Ecto neural progenitor cell (in vitro differentiated cells): ENCODE measurements at places on chromosomes 1 and 21.
A peak's percentile ranks its signal among the peaks of the same experiment; 100 is the strongest.

DNA sequence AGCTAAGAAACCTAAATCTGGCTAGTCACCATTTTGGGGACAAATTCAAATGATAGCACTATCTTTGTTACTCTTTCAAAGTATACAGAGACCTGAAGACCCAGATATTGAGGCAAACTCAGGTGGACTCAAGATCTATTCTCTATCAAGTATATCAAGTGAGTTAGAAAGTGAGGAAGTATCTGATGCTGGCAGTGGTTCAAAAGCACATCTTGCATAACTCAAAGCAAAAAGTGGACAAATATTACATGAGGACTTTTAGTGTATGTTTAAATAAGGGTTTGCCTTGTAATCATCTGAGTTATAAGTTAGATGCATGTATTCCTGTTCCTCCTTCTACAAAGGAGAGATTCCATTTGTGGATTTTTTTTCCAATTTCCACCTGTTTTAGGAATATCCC lies 338.4 kb downstream of the DISC1 start:
- DNase-seq, result no peak

DNA sequence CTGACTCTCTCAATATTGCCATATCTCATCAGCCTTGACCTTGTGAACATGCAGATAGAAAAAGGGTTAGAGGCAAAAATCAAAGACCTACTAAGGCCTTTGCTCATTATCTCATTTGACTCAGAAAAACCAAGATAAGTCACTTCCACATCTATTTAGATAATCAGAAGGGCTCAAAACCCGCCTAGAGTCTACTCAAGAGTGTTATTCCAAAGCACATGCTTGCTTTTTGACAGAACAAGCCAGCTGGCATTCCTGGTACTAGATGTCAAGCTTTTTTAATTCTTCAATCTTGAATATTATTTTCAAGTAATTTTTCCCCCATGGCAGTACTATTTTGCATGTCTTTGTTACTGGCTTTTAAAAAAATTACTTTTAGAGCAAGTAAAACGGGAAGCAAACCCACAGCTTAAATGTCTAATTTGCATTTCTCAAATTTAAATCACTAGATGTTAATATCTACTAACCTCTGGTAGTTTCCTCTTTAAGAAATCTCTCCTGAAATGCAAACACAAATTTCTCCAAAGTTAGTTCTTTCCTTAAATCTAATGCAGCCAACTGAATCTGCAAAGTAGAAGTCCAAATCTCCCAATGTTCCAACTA lies 51.5 kb downstream of the APP start:
- DNase-seq, result no peak

- DNase-seq, result no peak
Observed at GRCh38 chr1:211933946-211934714, 101.2 kb downstream of the INTS7 start.

- no peak for DNase-seq
Observed at GRCh38 chr21:21182401-21183010, 184.3 kb downstream of the NCAM2 start.

GRCh38 chr1:75174031-75174760 lies 40.0 kb downstream of the LHX8 start:
- no peak for DNase-seq

DNA sequence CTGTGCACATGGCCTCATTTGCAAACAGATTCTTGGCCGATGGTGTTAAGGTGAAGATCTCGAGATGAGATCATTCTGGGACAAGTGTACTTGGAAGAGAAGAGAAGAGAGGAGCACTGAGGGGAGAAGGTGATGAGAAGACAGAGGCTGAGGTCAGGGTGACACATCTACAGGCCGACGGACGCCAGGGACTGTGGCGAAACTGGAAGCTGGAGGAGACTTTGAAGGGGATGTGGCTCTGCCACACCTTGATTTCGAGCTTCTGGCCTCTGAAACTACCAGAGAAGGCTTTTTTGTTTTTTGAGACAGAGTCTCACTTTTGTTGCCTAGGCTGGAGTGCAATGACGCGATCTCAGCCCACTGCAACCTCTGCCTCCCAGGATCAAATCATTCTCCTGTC lies 137.5 kb upstream of the TMEM51 start:
- DNase-seq, result no peak

DNA sequence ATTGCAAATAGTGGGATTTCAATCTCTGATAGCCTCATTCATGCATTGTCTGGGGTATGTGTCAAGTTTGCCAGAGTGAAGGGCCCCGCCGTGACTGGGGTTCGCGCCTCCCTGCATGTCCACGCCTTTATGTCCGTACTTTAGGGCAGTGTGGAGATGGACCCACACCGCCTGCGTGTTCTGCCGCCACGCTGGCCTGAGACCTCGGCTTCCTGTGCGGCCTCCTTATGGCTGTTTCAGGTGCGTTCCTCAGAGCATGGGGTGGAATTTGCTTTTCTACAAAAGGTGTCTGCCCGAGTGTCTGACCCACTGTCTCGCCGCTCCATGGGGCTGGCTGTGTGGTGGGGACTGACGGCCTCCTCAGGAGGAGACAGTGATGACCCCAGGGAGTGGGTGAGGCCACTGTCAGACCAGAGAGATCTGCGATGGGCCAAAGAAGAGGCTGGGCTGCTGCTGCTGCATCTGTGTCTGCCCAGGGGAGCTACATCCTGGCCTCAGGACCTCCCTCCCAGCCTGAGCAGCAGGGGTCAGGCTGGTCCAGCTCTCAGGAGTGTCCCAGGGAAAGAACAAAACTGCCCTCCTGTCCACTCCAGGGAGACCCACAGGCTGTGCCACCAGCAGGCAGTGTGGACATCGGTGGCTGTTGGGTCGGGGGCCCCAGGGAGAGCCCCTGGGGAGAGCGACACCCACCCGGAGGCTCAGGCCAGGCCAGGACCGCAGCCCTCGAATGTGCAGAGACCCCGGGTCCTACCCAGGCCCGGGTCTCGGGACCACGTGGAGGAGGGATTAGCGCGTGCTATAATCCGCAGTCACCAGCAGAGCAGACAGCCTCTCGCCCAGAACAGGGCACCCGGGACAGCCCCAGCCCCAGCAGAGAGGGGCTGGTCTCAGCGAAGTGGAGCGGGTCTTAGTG lies 9.8 kb upstream of the SLC19A1 start:
- DNase-seq, result no peak

DNA sequence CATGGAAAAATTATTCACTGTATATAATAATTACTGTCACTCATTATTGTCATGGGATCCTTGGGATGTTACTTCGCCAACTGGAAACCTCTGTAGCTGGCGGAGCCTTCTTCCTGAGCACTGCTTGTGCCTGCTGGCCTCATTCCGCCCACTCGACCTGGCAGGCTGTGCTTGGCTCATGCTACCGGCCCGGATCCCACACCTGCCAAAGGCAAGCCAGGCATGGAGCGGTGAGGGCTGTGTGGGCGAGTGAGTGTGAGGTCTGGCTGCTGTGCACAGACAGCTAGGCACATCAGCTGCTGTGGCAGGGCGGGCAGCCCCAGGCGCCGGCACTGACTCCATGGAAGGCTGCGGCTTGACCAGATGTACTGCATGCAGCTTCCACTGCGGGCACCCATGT lies 78.4 kb downstream of the DISP1 start:
- no peak for DNase-seq

GRCh38 chr1:184078564-184079249 lies 27.2 kb downstream of the TSEN15 start:
- no peak for DNase-seq

DNA sequence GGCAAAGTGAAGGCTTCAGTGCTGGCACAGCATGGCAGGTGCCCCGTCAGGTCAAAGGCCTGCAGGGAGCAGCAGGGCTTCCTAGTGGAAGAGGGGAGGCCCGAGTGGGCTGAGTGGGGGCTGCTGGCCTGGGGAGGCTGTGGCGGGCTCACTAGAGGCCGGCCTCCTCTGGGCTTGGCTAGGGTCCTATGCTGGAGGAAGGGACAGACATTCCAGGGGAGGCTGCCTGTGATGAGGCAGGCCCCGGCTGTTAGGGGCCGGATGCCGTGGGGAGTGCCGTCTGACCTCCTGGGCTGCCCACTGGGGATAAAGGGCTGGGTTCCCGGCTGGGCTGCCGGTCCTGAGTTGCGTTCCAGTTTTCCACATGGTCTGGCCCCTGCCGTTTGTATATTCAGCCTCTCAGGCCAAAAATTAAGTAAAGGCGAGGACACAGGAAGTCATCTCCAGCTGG lies 21.1 kb downstream of the PRXL2B start:
- DNase-seq, result peak; percentile 49

GRCh38 chr1:19619697-19620384 lies 24.3 kb upstream of the NBL1 start:
- DNase-seq, result no peak

DNA sequence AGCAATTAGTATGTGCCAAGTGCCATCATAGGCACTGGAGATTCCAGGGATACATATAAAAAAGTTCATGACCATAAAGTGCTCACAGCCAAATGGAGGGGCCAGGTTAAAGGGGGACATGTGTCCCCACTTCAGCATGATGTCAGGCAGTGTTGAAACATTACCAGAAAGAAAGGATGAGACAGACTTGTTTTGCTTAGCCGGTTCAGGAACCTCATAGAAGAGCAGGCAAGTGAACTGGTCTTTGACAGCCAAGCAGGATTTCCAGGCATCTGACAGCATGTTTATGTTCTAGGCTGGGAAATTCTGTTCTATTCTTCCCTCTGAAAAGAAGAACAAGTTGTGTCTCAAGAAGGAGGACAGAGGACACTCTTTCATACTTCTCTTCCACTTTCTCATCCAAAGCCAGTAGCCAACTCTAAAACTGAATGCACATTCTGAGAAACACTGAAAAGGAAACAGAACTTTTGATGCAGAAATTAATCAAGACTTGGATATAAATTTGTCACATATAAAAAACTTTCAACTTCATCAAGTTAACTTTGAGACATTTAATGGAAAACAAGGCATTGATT lies 39.7 kb downstream of the GLUL start:
- DNase-seq, result no peak

DNA sequence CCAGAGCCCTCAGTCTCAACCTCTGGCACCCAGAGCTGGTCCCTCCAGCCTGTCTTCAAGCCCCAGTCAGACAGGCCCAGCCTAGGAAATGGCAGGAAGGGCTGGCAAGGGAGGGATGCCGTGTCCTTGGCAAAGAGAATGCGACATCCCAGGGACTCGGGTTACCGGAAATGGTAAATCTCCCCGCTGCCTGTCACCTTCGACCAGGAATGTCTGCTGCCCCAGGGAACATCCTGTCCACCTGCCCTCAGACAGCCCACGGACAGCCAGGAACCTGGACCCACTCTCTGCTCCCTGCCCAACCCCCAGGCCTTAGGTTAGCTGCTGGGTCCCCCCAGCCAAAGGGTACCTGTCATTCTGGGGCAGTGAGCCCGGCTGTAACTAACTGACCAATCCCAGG lies 23.9 kb downstream of the HSPG2 start:
- DNase-seq, result no peak

GRCh38 chr1:97077221-97077620 lies 355.6 kb downstream of the PTBP2 start:
- no peak for DNase-seq

DNA sequence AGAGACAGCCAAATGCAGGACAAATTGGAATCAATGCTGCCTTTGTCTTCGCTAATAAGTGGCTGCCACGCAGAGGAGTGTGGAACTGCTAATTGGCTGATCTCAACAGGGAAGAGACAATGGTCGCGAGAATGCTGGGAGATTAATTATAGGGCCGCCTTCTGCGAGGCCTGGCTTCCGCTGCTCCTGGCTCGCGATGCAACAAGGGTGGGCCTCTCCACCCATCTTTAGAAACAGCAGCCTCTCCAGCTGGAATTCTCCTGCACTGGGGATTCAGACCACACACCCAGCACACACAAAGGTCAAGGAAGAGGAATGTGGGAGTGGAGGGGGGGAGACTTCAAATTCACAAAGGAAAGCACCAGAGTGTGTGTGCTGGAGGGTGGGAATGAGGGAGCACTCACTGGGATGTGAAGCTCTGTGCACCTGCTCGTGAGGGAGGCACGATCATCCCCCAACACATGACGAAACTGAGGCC lies 200.7 kb upstream of the GRIK3 start:
- peak; percentile 82 for DNase-seq

- DNase-seq, result peak; percentile 54
Observed at GRCh38 chr1:198056255-198056654, 100.5 kb upstream of the NEK7 start.

- no peak for DNase-seq
Observed at GRCh38 chr1:92487078-92487605, 417 bp upstream of the GFI1 start.

DNA sequence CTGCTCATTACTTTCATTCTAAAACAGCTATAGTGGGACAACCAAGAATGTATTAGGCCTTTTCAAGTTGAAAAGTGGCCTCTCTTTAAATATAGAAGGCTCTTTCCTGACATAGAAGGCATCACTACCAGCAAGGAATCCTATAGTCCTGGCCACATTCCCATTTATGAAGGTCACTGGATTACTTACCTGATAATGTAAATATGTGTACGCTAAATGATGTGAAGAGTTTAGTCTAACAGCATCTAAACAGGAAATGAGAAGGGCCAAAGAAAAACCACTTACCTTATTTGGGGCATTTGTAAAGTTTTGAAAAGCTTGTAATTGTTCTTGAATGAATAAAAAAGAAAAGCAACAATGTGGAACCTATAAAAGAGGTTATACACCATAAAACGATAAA lies 24.7 kb downstream of the PRKACB start:
- no peak for DNase-seq

GRCh38 chr1:151829352-151830046 lies 2.1 kb downstream of the RORC start:
- no peak for DNase-seq

GRCh38 chr1:196317535-196318522 lies 290.4 kb downstream of the KCNT2 start:
- DNase-seq, result no peak

DNA sequence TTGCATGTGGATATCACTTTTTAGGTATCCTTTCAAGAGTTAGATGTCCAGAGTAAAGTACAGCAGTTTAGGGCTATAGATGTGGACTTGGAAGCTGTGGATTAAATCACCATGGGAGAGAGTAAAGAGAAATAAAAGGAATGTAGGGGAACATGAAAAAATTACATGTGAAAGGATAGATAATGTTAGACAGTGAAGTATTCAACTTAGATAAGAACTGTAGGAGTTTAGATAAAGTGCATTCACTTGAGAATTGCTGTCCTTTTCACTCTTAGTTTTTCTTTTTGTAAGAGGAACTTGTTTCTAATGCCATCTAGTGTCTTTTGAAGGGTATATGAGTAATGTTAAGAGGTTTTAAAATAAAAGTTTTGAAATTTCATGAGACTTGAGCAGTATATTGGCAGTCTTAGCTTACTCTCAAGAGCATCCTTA lies 40.1 kb downstream of the MAST2 start:
- DNase-seq, result no peak

- DNase-seq, result no peak
Observed at GRCh38 chr1:186486061-186486460, 25.1 kb upstream of the PDC start.

DNA sequence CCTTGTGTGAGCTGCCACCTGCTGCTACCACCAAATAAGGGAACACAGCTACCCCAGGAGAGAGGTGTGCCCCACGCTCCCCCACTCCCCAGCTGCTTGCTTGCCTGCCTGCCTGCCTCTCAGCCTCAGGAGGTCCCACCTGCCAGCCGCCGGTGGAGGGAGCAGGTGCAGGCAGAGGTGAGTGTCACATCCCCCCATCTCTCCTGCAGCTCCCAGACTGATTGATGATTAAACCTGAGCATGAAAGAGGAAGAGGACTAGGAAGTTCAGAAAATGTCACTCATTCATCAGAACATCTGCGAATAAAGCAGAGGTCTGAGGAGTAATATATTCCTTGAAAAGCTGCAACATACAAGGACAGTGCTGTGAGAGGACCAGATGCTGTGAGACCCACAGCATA lies 58.6 kb upstream of the HIVEP3 start:
- DNase-seq, result no peak
